Stimulated activated CD8-positive, alpha-beta memory T cell treated with anti-CD3 and anti-CD28 coated beads, Interleukin-7, amount 100 ng/mL, for 1 hour (primary cell): ENCODE measurements at places on chromosomes 6 and 20.

DNA sequence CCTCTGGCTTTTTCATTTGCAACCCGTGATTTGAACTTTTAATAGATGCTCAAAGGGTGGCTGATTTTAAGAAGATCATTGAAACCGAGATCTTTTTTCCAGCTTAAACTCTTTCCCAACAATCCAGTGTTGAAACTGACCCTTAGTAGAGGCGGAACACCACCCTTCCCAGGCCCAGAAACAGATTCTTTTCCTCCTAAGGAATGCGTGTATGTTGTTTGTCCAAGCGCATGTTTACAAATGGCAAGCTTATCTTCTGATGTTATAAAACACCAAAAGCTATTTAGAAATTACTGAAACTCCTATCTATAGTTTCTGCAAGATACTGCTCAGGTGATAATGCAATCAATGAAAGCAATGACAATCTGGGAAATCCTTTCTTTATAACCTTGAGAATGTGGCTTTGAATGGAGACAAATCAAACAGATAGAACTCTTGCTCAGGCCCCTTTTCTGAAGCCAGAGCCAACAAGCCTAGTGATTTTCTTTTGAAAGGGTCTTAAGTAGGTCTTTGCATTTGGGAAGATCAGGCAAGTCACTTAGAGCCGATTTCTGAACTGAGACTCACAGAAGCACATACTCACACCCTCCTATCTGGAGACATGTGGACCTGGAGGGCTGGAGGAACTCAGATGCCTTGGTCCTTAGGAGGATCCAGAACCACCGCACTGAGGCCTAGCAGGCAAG, 9.1 kb downstream of the BANF2 start:
- no peak for DNase-seq

GRCh38 chr6:73657201-73657600, 3.4 kb upstream of the SLC17A5 start:
- no peak for DNase-seq

DNA sequence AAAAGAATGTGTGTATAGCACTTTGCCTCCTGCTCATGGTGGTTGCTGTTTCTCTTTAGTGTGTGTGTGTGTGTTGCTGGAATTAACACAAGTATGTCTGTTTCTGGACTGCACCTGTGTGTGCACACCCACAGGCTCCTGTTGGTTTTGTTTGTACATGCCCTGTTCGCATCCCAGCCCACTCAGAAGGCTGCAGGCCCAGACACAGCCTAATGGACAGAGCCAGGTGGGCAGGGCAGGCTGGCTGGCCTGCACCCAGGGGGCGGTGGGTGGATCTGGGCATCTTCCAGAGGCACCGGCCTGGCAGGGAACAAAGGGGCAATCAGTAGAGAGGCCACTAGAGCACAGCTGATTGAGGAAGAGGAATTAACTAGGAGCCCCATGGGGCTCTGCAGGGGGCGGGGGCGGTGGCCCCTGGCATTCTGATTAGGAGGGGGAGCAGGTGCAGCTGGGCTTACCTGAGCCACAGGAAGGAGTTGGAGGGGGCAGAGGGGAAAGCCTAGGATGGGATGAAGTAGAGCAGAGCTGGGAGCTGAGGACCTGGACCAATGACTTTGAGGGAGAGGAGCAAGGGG, 21.9 kb downstream of the CD40 start:
- DNase-seq, result no peak

GRCh38 chr6:157488058-157488457, 107.1 kb downstream of the ZDHHC14 start:
- no peak for DNase-seq

DNA sequence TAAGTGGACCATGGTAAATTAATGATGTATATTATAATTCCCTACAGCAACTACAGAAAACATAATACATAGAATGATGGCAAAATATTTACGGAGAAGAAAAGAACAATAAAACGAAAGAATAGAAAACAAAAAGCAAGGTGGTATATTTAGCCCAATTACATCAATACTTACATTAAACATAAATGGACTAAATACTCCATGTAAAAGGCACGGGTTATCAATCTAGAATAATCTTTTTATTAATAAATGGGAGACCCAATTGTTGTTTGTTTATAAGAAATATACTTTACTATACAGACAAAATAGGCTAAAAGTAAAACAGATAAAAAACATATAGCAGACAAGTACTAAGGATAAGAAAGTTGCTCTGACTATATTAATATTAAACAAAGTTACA, 137.2 kb downstream of the TASP1 start:
- DNase-seq, result no peak

DNA sequence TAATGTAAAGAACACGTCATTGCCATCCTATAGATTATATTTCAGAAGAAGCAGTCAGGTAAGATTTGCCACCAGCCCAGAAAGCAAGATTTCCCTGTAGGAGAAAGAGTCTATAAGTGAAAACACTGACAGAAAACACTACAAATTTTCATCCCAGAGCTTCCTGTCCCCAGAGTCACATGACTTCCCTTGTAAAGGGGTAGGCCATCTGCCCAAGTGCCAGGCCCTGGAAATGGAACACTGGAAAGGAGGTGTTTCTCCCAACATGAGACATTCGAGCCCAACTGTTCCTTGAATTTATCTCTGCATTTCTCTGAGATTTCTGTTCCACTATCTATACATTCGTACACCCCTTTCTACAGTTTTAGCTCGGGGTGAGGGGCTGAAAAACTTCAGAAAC, 46.9 kb downstream of the RAMACL start:
- DNase-seq, result no peak

DNA sequence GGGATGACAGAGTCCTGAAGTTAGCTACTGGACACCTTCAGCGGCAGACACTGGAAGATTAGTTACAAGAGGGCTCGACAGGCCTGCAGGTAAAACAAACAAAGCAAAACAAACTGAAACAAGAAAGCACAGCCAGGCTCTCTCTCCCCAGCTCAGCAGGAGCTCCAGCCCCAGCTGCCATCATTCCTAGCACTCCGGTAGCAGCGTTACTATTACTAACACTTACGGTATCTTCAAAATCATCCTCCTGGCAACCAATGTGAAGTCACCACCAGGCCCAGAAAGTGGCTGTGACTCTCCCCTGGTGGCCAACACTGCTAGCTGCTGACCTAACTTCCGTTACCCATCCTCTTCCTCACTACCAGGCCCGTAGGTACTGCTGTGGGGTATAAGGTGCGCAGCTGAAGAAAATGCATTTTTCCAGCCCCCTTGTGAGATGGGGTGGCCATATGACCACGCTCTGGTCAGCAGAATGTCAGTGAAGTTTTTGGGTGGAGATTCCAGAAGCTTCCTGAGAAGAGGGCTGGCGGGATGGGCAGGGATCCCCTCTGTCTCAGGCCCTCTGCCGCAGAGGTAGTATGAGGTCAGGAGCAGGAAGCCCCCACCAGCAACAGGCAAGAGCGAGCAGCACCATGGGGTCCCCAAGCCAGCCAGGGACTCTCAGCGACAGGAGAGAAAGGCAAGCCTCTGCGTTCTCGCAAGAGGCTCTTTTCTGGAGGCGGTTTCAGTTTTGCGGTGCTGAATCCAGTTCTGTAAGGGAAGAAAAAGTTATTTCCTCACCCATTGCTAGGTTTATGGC, 37.4 kb upstream of the TBXT start:
- DNase-seq, result no peak

GRCh38 chr6:144809969-144810368, 524.8 kb downstream of the UTRN start:
- DNase-seq, result no peak

DNA sequence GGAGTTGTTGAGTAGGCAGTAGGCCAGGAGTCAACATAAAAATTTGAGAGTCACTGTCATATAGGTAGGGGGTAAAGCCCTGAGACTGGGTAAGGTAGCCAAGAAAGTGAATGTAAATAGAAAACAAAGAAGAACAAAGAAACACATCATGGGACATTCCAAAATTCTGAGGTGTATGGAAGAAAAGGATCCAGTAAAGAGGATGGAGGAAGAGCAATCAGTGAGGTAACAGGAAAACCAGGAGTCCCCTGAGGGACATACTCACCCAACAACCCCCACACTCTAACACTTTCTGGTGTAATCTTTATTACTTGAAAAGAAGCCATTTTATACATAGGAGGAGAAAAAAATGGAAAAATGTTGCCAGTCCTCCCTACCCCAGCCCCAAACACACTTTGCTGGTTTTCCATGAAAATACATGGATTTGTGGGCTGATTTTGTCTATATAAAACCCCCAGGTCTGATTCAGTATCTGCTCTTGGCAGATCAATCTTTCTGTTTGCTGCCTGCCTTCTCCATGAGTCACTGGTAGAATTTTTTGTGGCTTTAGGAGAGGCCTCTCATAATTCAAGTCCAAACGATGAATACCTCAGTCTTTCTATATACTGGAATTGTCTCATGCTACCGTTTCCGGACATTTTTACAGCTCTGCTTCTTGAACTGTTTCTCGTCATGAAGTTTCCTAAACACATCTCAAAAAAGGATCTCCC, 271.4 kb upstream of the MAN1A1 start:
- no peak for DNase-seq

DNA sequence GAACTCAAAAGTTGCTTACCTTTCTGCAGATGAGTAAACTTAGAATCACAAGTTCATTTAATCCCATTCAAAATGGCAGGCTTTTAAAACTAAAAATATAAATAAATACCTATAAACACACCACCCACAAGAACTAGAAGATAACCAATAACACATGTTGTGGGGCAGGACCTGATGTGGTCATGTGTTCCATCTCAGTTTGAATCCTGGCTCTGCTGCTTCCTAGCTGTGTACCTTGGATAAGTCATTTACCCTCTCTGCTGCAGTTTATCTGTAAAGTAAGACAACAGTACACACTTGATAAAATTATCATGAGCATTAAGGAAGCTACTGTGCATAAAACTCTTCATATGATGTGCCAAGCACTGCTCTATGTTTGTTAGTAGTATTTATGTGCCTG, 22.0 kb downstream of the TRIM27 start:
- DNase-seq, result no peak
